Midbrain (tissue), 1 donor: ENCODE measurements at places on chromosomes 16 and 17.

- no peak for DNase-seq
These were observed 5.8 kb upstream of the TNRC6A start for GRCh38 chr16:24723663-24724062.

DNA sequence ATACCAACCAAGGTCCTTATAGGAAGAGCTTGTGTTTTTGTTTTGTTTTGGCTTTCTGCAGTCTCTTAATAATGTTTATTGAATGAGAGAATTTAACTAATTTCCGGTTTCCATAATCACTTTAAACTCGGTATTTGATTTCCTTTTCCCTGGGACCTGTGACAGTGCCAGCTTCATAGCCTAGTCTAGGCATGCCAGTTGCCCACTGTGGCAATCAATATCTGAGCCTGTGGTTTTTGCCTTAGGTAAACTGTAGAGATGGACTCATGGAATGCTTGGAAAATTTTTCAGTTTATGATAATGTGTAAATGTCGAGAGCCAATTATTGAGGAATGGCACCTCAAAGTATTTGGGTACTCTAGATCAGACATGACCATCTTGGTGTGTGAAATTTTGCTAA lies 78.2 kb downstream of the FTO start:
- DNase-seq = no peak

GRCh38 chr16:22705799-22706198 lies 108.2 kb upstream of the HS3ST2 start:
- DNase-seq = no peak

- DNase-seq = no peak
These were observed 870 bp upstream of the ITGA3 start for GRCh38 chr17:50055055-50055425.

DNA sequence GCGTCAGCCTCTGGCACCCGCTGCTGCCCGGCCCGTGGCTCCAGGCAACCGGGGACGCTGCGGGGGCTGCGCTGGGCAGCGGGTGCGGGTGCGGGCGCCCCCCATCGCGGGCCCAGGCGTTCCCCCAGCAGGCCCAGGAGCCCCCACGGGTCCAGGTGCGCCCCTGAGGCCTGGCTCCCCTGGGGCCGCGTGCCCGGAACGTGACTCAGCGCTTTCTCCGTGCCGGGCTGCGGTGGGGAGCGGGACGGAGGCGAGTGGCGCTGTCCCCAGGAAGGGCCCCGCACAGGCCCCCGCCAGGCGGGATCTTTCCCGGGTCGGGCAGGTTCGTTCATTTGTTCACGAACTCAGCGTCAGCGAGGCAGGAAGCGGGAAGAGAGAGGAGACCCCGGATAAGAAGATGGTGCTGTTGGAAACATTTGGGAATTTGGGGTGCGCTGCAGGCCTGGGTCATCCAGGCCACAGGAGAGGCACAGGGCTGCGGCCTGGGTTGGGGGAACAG lies 18.4 kb upstream of the EXOC7 start:
- no peak for DNase-seq

- DNase-seq = no peak
These were observed 368.1 kb downstream of the C16orf95 start for GRCh38 chr16:86949116-86949515.

GRCh38 chr17:35548208-35548810 lies 10.8 kb upstream of the SLFN12L start:
- no peak for DNase-seq

GRCh38 chr17:3983606-3984484 lies 19.6 kb upstream of the ATP2A3 start:
- no peak for DNase-seq

GRCh38 chr16:69465881-69466280 lies 41.5 kb downstream of the CYB5B start:
- DNase-seq = peak; percentile 13

DNA sequence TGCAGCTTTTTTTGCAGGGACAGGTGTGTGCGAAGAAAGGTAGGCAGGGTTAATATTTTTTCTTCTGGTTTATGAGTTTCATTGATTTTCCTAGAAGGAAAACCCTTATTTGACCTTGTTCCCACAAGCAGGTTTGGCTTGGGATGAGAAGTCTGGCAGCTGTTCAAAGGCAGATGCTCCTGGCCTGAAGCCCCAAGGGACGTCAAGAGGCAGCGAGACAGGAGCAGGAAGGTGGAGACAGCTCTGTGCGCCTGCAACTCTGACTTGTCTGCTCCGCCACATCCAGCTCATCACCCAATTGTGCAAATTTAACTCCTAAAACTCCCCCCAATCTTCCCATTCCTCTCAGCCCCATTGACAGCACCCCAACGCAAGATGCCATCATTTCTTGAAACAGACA lies 136.8 kb upstream of the XYLT1 start:
- DNase-seq = no peak

- DNase-seq = no peak
These were observed 59.5 kb upstream of the IRX3 start for GRCh38 chr16:54346041-54346440.

- no peak for DNase-seq
These were observed 16.9 kb upstream of the GLIS2 start for GRCh38 chr16:4298761-4299522.

DNA sequence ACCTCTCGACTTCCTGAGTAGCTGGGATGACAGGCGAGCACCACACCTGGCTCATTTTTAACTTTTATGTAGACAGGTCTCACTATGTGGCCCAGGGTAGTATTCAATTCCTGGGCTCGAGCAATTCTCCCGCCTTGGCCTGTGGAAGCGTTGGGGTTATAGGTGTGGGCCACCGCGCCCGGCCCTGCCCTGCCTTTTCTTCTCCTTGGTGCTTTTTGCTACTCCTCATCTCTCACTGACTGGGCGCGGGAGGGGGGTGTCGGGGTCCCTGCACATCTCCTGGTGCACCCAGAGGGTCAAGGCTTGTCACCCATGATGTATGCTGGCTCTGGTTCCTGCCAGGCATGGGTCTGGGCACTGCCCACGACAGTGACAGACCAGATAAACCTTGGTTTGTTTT lies 2.9 kb downstream of the MCRIP2 start:
- DNase-seq = no peak

DNA sequence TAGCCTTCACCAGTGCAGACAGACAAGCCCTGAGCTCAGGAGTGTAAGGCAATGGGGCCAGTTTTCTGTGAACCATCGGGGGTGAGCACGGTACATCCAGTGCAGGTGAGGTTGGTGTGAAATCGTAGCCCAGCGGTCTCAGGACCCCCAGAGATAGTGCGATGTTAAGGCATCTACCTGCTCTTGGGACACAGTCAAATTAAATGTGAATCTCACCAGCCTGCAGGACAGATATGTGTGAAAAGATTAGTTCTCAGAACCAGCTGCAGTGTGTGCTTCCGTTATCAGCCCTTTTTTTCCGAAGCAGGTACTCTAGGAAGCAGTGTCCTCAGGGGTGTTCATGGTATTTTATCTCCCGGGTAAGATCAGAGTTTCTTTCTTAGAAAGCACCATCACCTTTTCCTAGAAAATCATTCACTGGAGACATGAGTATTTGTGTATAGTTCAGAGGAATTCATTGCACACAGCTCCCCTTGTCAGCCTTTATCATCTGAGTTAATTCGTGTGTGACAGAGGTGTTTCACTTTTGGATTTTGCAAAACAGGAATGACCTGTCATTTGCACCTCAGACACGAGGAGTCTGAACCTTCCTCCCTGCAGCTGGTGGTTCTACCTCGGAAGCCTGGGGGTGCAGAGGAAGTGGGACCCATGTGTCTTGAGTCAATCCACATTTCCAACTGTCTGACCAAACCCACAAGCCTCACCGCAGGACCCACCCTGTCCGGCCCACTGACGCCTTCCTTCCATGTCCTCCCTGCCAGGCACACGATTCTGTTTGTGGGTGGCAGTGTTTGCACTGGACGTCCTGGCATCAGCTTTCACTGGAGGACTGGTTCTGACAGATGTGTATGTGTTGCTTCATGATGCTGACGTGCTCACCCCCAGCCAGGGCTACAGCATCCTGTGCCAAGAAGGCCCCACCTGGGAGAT lies 107.8 kb downstream of the CLEC16A start:
- no peak for DNase-seq

GRCh38 chr17:38704606-38705522 lies at the start of gene MLLT6:
Gene MLLT6, plus strand, starts transcription at chr17:38705273. Its CDS starts 360 bp downstream, at chr17:38705633.
- peak; percentile 85 for DNase-seq
